A549 treated with RU486 at 1 μM for 4 hours (cell line): ENCODE measurements at places on chromosomes 6 and 20. TPM values are rescaled to one million over a fixed set of nuclear protein-coding genes. Genes with fewer than 3 reads are reported as not detected.

Gene FAM83C
- total RNA-seq: 0.05 to 0.13 TPM (median 0.09 TPM) in 4 of 5 replicates, not detected in the other

Gene FAM217A
- not detected in 5 replicates for total RNA-seq

Gene MATN4
- 0.06 to 0.14 TPM (median 0.12 TPM) in 4 of 5 replicates, not detected in the other for total RNA-seq

Gene TNFRSF6B
- total RNA-seq: 0.46 to 1.2 TPM (median 0.60 TPM) in 5 replicates

Gene NRN1
- total RNA-seq: 0.45 to 0.69 TPM (median 0.50 TPM) in 5 replicates

Gene POM121L2
- not detected in 5 replicates for total RNA-seq
